ENCODE measurements at places on chromosomes 3 and 15.

GRCh38 chr3:152968388-152969024 is 133.6 kb downstream of the P2RY1 start:
- DNase-seq = no peak

- DNase-seq = no peak
Observed at GRCh38 chr3:177673112-177673914, 476.0 kb upstream of the TBL1XR1 start.

DNA sequence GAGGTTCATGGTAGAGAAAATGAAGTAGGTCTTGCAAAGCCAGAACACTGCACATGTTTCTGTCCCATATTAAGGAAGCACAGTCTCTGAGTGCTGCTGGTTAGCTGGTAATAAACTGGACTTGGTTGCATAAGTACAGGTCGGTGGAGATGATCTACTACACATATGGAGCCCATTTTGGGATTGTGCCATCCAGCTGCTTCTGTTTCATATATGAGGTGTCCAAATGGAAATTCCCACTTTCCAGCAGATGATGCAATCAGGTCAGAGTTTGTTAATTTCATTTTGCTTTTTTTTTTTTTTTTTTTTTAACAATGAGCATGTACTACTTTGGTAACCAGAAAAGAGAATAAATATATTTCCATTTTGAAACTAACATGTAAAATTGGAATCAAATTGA is 122.6 kb downstream of the SATB1 start:
- DNase-seq = no peak

DNA sequence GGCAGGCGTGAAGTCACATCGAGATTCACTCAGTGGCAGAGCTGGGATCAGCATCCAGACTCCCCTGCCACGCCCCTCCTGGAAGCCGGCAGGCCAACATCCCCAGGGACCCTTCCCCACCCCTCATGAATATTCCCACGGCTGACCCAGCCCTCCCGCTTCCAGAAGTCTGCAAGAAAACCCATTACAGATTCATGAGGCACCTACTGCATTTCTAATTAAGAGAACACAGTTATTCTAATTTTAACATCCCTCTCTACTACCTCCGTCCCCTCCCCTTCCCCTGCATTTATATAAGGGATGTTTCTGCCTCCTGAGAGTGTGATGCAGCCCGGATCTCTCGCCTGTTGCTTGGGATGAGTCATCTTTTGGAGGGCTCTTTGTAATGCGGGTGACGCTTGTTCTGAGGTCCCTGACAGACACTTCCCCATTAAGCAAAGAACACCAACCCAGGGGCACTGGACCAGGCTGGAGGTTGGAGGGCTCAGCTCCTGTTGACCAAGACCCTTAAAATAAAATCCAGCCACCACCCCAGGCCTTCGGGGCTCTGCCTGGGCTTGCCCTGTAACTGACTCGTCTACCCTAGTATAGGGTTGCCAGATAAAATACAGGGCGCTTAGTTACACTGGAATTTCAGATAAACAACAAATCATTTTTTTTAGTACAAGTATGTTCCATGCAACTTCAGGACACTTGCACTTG is 118.7 kb downstream of the NUP210 start:
- no peak for DNase-seq

- no peak for DNase-seq
Observed at GRCh38 chr15:47861111-47861903, 144.0 kb downstream of the SEMA6D start.

DNA sequence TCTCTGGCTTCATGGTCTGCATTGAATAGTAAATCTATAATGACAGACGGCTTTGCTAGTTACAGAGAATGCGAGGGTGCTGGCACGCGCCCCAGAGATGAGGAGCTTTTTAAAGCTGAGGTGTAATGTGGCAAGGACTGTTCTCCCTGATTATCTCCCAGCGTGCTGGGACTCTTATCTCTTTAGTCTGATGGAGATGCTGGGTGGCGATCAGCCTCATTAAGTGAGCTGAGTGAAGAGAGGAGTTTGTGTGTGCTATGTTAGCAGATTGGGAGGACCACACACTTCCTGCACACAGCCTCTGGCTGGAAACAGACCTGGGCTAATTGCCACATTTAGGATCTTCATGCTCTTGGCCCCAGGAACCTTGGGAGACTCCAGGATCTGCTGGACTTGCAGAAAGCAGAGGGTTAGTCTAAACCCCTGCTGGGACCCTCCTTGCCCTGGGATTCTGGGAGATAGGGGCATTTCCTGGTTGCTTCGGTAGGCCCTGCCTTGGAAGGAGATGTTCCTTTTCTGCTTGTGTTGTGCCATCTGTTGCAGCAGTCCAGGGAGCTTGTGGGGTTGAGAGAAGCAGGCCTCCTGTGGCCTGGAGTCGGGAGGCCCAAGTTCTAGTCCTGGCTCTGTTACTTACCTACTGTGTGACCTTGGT is 15.0 kb downstream of the PDIA5 start:
- no peak for DNase-seq

- no peak for DNase-seq
Observed at GRCh38 chr15:60374628-60375081, 23.1 kb downstream of the ANXA2 start.

GRCh38 chr15:86413191-86413590 is 333.5 kb downstream of the AGBL1 start:
- DNase-seq = no peak
